ENCODE measurements at places on chromosomes 11 and 22. TPM values are rescaled to one million over a fixed set of nuclear protein-coding genes. Genes with fewer than 3 reads are reported as not detected.

The OR8D1 gene
- under 0.01 TPM for total RNA-seq

The GNAZ gene
- total RNA-seq: 11.6 TPM

The SEPTIN3 gene
- 0.37 TPM for total RNA-seq

The POU2AF1 gene
- not detected for total RNA-seq

The NLRP6 gene
- not detected for total RNA-seq

The BUD13 gene
- 21.8 TPM for total RNA-seq

The KIAA0930 gene
- total RNA-seq: 54.0 TPM

The CCDC87 gene
- 0.25 TPM for total RNA-seq

The STX5 gene
- total RNA-seq: 52.6 TPM

The MRGPRF gene
- 33.6 TPM for total RNA-seq

The PDE3B gene
- total RNA-seq: 2.7 TPM

The NAALAD2 gene
- 5.6 TPM for total RNA-seq

All from uterine smooth muscle cell (primary cell).